Nephron progenitor cell (in vitro differentiated cells): ENCODE measurements at places on chromosomes 5 and 9.

DNA sequence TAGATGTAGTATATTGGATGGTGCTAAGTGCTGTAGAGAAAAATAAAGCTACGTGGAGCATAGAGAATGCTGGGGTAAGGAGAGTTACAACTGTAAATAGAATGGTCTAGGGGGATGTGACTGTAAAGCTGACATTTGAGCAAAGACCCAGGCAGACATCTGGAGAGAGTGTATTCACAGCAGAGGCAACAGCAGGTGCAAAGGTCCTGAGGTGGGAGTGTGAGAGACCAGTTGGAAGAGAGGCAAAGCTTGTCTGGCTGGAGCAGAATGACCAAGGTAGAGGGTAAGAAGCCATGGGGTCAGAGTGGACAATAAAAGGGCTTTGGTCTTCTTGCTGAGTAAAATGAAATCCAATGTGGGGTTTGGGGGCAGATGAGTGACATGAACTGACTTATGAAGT is 92.9 kb upstream of the IQGAP2 start:
- no peaks in the 10 kb centered on the region for H3K27me3 ChIP-seq
- H3K4me3 ChIP-seq = no peak overlapping the region

DNA sequence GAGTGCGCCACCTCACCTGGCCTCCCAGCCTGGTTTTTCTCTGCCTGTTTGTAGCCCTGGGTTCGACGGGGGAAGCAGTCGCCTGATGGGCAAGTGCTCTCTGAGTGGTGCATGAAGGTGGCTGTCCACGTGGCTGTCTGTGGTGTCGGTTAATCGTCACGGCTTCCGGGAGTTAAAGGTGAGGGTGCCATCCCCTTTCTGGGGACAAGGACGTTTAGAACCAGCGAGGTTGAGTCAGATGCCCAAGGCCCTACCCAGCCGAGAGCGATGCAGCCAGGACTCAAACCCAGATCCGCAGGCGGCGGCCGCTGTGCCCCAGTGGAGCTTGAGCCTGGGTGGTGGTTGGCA is 47.7 kb downstream of the RXRA start:
- H3K4me1 ChIP-seq = peaks cover 56% of the 10 kb centered on the region
- no peaks in the 10 kb centered on the region for H3K27me3 ChIP-seq
- no peaks in the 10 kb centered on the region for H3K36me3 ChIP-seq
- DNase-seq = no peak
- H3K27ac ChIP-seq = no peak overlapping the region
- no peak overlapping the region for H3K4me3 ChIP-seq

- peaks cover 11% of the 10 kb centered on the region for H3K27me3 ChIP-seq
- H3K4me1 ChIP-seq = no peaks in the 10 kb centered on the region
- no peak overlapping the region for H3K4me3 ChIP-seq
- no peak overlapping the region for H3K27ac ChIP-seq
- H3K36me3 ChIP-seq = no peaks in the 10 kb centered on the region
Measured at GRCh38 chr5:159548517-159548916, 218.2 kb upstream of the IL12B start.

DNA sequence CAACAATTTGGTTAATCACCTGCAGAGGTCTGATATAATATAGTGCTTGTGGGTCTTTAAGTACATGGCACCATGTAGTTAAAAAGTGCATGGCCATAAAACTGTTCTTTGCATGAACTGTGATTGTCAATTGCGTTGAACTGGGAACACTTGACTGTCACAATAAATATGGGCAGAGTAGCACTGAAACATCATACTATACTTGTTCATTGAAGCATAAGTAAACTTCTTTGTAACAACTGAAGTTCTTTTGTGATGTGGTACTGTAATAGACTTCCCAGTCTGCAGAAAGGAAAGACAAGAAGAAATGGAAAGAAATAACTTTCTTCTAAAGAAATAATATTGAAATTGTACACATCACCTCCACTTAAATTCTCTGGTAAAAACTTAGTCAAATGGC is 9.8 kb upstream of the NTRK2 start:
- peaks cover 16% of the 10 kb centered on the region for H3K27me3 ChIP-seq
- H3K4me3 ChIP-seq = no peak overlapping the region
- H3K36me3 ChIP-seq = no peaks in the 10 kb centered on the region
- DNase-seq = no peak

DNA sequence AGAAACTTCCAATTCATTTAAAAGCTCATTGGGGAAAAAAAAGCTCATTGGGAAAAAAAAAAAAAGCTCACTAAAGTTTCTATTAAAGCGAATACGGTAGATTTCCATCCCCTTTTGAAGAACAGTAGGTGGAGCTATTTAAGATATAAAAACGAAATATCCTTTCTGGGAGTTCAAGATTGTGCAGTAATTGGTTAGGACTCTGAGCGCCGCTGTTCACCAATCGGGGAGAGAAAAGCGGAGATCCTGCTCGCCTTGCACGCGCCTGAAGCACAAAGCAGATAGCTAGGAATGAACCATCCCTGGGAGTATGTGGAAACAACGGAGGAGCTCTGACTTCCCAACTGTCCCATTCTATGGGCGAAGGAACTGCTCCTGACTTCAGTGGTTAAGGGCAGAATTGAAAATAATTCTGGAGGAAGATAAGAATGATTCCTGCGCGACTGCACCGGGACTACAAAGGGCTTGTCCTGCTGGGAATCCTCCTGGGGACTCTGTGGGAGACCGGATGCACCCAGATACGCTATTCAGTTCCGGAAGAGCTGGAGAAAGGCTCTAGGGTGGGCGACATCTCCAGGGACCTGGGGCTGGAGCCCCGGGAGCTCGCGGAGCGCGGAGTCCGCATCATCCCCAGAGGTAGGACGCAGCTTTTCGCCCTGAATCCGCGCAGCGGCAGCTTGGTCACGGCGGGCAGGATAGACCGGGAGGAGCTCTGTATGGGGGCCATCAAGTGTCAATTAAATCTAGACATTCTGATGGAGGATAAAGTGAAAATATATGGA is at the start of gene PCDHGA12:
Gene PCDHGA12 (plus strand): TSS at position 176 of the 782 bp plus-strand sequence. CDS start 253 bp downstream, at position 429.
- H3K4me3 ChIP-seq = no peak within 1 kb of the TSS
- H3K36me3 ChIP-seq = peaks cover 99% of the 10 kb centered on the region
- DNase-seq = no peak
- no peak within 1 kb of the TSS for H3K27ac ChIP-seq
- no peaks in the 10 kb centered on the region for H3K4me1 ChIP-seq
- no peaks in the 10 kb centered on the region for H3K27me3 ChIP-seq

DNA sequence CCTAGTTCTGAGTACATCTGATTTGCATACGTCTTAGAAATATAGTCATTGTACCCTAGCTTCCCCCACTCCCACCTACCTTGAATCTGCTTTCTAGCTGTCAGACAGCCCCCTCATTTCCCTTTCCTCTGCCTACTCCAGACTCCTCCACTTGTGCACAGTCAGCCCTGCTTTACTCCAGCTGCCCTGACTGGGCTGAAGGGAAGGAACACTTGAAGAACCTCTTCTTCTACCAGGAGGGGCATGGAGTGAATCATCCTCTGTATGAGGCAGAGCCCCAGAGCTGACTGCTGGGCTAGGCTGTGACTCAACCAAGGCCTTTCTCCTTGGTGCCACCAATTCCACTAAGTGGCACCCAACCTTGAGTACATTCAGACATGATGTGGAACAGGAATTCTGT is 18.1 kb upstream of the ZFR start:
- DNase-seq = no peak
- H3K4me1 ChIP-seq = no peaks in the 10 kb centered on the region
- peaks cover 13% of the 10 kb centered on the region for H3K27me3 ChIP-seq

- DNase-seq = no peak
- H3K27ac ChIP-seq = no peak overlapping the region
- H3K4me1 ChIP-seq = peaks cover 6% of the 10 kb centered on the region
- no peak overlapping the region for H3K4me3 ChIP-seq
Measured at GRCh38 chr5:130496215-130496614, 592.0 kb downstream of the CHSY3 start.

GRCh38 chr5:4375640-4376039 is 764.5 kb upstream of the ADAMTS16 start:
- peaks cover 13% of the 10 kb centered on the region for H3K27me3 ChIP-seq
- H3K36me3 ChIP-seq = no peaks in the 10 kb centered on the region
- no peak for DNase-seq

DNA sequence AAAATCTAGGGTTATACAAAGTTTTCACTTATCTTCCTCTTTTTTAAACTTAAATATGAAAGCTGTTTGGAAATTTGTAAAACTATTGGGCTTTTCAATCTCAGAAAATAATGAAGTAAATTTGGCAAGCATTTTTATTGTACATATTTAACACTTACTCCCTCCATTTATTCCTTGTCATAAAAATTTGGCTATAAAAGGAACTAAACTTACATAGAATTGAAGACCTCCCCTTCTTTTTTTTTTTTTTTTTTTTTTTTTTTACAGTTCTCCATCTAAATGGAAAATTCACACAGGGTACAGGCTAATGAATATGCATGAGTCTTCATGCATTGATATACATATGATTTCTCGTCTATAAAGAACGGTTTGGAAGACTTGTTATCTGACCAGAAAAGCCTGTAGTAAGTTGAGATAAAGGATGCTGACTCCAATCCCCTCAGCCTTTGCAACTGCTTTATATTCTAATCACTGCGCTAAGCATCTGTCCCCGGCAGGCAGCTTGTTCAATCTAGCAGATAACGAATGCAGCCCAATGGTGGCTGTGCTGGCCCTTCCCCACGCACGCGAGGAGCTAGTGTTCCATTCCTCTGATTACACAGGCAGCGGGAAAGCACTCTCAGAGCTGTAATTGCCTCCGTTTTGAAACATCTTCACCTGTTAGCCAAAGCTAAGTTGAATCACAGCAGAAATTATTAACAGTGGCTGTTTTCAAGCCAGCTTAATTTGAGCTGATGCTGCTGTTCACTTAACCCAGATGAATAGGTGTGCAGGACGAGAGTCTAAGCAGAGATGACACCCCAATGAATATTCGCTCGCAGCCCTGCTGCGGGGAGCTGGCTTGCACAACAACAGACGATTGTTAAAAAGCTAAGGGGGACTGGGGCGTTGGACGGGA is 453.8 kb upstream of the ZNF608 start:
- H3K27me3 ChIP-seq = no peaks in the 10 kb centered on the region
- no peak overlapping the region for H3K27ac ChIP-seq
- DNase-seq = peak; percentile 25
- H3K4me1 ChIP-seq = peaks cover 76% of the 10 kb centered on the region
- peak overlapping the region; percentile 78 for H3K4me3 ChIP-seq

DNA sequence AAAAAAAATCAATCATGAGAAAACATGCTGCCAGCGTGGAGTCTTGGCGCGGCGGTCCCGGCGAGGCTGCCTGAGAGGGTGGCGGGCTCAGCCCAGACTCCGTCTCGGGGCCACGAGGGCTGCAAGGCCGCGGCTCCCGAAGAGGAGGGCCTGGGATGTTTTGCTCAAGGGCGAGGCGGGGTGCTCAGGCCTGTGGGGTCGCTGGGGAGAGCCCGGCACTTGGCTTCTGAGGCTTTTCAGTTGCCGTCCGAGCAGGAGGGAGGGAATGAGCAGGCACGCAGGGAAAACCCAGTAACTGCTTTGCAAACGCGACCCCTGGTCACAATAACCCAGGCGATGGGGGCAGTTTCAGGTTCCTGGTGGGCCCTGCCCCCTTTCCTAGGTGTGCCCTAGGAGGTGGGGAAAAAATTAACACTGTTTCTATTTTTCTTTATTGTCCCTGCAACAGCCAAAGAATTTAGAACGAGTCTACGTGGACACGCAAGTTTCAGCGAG is 3.2 kb upstream of the IRX2 start:
- no peak overlapping the region for H3K27ac ChIP-seq
- peaks cover 54% of the 10 kb centered on the region for H3K4me1 ChIP-seq
- peaks cover 86% of the 10 kb centered on the region for H3K27me3 ChIP-seq
- peaks cover 6% of the 10 kb centered on the region for H3K36me3 ChIP-seq

GRCh38 chr5:83991566-83992224 is 271.0 kb upstream of the HAPLN1 start:
- H3K27ac ChIP-seq = no peak overlapping the region
- H3K4me1 ChIP-seq = no peaks in the 10 kb centered on the region
- DNase-seq = no peak
- H3K27me3 ChIP-seq = no peaks in the 10 kb centered on the region
- no peak overlapping the region for H3K4me3 ChIP-seq

- H3K4me3 ChIP-seq = no peak overlapping the region
- H3K27ac ChIP-seq = no peak overlapping the region
- H3K27me3 ChIP-seq = peaks cover 11% of the 10 kb centered on the region
- no peaks in the 10 kb centered on the region for H3K4me1 ChIP-seq
- DNase-seq = no peak
Measured at GRCh38 chr5:111232311-111233051, 8.3 kb downstream of the CAMK4 start.

- H3K27ac ChIP-seq = peak overlapping the region; percentile 49
- peaks cover 61% of the 10 kb centered on the region for H3K4me1 ChIP-seq
- H3K27me3 ChIP-seq = peaks cover 4% of the 10 kb centered on the region
- peaks cover 7% of the 10 kb centered on the region for H3K36me3 ChIP-seq
- H3K4me3 ChIP-seq = no peak overlapping the region
Measured at GRCh38 chr5:139183502-139183901, 14.7 kb downstream of the SIL1 start.

DNA sequence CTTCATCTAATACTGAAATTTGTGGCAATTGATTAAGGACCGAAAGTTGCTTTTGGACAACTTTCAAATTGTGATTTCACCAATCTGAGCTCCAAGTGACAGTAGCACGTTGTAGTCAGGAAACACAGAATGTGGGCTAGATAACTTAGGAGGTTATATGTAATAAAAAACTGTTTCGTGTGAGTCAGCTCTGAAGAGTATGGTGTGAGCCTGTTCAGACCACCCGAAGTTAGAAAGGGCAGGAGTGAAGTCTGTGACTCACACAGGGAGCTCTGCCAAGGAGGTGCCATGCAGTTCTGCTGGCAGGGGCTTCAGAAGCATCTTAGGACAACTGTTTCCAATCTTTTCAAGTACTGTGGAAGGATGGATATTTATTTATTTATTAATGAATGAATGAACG is 16.4 kb upstream of the ZBTB34 start:
- no peak overlapping the region for H3K4me3 ChIP-seq
- H3K27ac ChIP-seq = no peak overlapping the region
- H3K4me1 ChIP-seq = peaks cover 13% of the 10 kb centered on the region
- no peaks in the 10 kb centered on the region for H3K27me3 ChIP-seq
- DNase-seq = no peak

DNA sequence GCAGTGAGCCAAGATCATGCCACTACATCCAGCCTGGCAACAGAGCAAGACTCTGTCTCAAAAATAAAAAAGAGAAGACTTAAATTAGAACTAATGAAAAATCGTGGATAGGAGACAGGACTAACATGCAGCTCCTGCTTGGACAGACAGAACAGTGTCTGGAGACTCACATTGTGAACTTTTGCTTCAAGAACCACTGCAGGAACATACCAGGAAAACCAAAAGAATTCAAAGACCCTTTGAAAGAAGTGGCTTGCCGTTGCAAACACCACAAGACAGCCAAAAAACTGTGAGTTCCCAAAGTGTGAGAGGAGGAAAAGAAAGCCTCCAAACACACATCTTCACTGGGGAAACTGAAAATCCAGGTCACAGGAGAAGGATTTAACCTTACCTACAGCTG is 48.8 kb upstream of the SNAPC3 start:
- H3K36me3 ChIP-seq = peaks cover 14% of the 10 kb centered on the region
- no peak overlapping the region for H3K4me3 ChIP-seq
- H3K27me3 ChIP-seq = peaks cover 6% of the 10 kb centered on the region
- no peak for DNase-seq
- H3K4me1 ChIP-seq = peaks cover 5% of the 10 kb centered on the region
- H3K27ac ChIP-seq = peak overlapping the region; percentile 43

GRCh38 chr9:83287021-83287420 is 224.1 kb upstream of the RASEF start:
- H3K4me3 ChIP-seq = no peak overlapping the region
- no peaks in the 10 kb centered on the region for H3K36me3 ChIP-seq
- no peak overlapping the region for H3K27ac ChIP-seq
- no peak for DNase-seq
